ENCODE measurements at places on chromosomes 6 and 20.

- DNase-seq, result no peak
These were observed 39.0 kb upstream of the TBXT start for GRCh38 chr6:166206510-166207283.

- DNase-seq, result no peak
These were observed 170.3 kb downstream of the CD109 start for GRCh38 chr6:73866305-73866704.

DNA sequence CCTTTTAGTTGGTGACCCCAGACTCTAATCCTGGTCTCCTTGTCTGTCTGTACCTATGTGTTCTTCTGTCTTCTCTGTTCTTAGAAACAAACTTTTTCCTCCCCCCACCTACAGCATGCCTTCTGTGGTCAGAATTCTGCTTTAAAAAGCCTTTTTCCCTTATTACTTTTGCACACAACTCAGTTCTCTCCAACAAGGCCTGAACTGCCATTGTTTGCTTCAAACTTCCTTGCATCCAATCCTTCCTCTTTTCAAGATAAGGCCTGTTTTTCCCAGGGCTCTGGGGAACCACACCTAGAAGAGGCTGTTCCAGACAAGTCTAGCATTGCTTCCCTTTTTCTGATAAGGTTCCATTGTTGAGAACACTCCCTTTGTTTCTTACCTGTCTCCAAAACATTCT lies 22.2 kb upstream of the NCOA3 start:
- DNase-seq, result no peak

DNA sequence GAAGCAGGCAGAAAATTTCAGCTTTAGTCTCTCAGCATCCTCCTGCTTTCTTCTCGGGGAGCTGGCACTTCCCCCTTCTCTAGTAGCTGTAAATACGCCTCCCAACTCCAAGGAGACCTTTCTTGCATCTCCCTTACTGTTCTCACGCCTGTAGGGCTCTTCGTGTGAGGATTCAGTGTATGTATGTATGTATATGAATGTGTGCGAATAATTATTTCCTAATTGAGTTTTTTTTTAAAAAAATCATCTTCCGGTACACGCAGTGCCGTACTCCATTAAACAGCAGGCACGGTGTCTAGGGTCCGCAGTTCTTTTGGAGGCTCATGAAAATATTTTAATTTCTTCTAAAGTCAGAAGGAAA lies 85.4 kb downstream of the HFE start:
- no peak for DNase-seq

DNA sequence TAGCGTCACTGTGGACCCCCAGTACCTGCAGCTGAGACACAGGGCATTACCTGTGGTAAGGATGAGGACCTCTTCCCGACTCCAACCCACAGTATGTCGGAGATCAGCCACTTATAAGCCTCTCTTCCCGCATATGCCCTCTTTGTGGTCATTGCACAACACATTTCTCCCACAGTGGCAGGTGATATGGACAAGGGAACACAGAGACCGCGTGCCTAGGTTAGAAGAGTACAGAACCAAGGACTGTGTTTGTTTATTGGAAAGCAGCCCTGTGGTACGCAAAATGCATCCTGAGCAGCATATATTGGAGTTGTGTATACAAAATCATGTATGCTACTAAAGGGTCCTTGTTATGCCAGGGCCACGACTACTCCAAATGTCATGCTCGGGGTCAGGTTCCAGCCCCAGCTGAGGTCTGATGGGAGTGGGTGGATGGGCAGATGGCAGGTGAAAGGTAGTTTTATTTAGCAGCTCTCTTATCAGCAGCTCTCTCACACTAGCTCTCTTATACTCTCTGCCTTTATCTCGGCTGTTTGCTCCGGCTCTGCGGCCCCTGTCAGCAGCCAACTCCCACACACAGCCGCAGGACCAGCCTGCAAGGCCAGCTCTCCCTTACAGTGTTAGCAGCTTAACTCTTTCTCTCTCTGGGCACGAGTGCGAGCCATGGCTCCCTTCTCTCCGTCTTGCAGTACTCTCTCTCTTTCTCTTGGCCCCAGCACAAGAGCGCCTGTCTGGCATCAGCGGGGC lies 569.0 kb downstream of the KIF16B start:
- DNase-seq, result no peak

GRCh38 chr6:106637717-106638341 lies 8.5 kb downstream of the QRSL1 start:
- peak; percentile 48 for DNase-seq

- peak; percentile 31 for DNase-seq
These were observed 12.2 kb upstream of the SLC17A2 start for GRCh38 chr6:25942561-25943147.

DNA sequence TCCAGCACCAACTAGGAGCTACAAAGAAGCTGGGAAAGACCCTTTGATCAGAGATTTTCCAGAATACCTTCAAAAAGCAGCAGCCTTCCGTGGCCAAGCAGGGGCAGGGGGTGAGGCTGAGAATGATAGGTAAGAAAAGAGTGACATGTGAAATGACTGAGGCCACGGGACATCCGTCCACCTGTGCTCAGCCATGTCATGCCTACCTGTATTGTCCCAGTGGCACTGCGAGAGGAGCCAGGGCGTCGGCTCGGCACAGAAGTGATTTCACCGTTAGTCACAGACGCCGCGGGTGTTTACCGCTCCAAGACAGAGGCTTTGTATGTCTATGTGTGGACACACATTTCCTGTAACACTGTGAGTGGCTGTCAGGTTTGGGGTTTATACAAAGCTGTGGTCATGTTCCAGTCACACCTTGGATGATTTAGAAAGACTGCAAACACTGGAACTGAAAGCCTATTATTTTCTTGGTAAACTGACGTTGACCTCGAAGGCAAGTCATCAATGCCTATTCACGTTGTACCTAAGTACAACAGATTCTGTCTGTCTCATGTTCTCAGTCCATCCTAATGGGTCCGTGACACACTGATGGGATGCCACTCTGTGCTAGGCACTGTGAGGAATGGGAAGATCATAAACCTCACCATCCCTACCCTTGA lies 32.1 kb upstream of the JAG1 start:
- DNase-seq, result no peak

DNA sequence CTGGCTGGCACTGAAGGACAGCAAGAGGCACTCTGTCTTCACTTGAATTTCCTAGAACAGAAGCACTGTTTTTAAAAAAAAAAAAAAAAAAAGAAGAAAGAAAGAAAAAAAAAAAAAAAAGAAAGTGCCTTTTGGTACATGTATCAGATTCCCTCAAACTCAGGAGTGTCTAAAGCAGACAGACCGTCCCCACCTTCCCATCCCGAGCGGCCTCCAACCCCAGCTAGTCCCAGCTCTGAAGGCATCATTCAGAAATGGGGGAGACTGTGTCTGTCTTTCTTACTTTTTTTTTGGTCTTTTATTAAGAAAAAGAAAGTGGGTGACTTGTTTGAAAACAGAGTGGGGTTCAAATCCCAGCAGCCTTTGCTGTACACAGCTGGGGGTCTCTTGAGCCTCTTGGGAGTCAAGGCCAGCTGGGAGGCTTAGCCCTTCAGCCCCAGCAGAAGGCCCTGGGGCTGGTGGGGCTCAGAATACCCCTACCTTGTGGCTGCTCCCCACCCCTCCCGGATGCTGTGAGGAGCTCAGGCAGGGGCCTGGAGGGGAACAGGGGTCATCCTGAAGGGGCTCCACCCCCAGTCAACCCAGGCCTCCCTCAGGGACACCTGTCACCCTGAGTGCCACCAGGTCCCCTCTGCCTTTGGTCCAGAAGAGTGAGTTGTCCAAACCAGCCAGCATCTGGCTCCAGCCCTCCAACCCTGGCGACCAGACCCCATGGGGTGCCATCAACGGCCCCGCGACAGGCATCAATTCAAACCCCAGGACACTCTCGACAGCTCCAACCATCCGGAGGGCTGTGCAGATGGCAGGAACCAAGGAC lies 128.3 kb downstream of the TAF4 start:
- DNase-seq, result no peak

- no peak for DNase-seq
These were observed 177.2 kb downstream of the TSHZ2 start for GRCh38 chr20:53149148-53149889.

- DNase-seq, result no peak
These were observed 81.8 kb upstream of the AGPAT4 start for GRCh38 chr6:161355696-161356095.

DNA sequence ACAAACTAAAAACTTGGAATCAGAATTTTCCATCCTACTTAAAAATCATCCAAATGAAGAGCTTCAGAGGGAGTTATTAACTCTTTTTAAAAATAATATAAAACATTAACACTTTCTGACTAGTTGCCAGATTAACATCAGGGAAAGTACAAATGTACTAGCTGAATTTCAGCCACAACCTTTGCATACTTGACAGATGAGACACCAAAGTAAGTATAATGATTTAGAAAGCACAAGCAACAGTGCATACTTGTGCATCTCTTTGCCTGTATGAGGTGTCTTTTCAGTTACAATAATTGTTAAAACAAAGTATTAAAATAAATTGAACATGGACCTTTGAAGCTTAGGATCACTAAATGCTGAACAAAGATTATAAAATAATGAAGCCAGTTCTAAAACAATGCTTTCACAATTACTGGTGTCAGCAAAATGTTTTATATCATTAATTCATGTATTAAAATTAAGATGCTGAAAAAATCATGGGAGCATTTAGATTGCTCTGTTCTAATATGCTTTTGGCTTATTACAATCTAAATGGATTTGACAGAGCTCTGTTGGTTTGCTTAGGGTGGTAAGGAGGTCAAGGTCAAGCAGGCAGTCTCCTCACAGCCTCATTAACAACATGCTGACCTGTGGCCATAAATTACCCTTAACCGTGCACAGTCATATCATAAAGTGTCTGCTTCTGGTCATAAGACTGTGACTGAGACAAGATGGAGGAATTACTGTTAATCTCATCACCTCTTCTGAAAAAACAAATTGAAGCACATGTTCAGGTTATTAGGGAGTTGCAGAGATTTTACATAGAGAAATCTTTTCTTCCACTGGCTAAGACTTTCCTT lies 15.1 kb downstream of the RNF217 start:
- no peak for DNase-seq

GRCh38 chr20:4985658-4986057 lies 15.7 kb downstream of the SLC23A2 start:
- DNase-seq, result no peak

DNA sequence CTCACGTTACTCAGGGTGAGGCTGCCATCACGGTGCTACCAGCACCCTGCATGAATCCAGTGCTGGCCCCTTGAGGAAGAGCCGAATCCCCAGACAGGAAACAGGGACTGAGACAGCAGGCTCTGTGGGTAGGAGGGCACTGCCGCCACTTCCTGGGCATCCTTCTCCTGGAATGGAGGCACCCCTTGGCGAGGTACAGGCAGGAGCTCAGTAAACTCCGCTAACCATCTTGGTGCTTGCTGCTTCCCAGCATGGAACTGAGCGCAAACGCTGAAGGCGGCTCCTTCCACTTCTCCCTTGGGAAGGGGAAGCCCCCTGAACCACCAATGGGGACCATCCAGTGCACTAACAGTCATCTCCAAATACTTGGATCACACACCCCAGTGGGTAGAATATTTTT lies 13.5 kb upstream of the CCDC167 start:
- no peak for DNase-seq

- peak; percentile 50 for DNase-seq
These were observed 16.3 kb downstream of the LRRC1 start for GRCh38 chr6:53811082-53811481.

Data from GM10248 (cell line).